Thoracic aorta (tissue), 2 donors: ENCODE measurements at places on chromosomes 16 and 17. TPM values are rescaled to one million over a fixed set of nuclear protein-coding genes. Genes with fewer than 3 reads are reported as not detected.

GRCh38 chr17:76886395-76886794 lies 18.2 kb downstream of the MGAT5B start:
- H3K4me3 ChIP-seq, result no peak overlapping the region
- DNase-seq, result no peak
- no peaks in the 10 kb centered on the region for H3K36me3 ChIP-seq
- H3K4me1 ChIP-seq, result no peaks in the 10 kb centered on the region
- no peak overlapping the region for H3K27ac ChIP-seq

GRCh38 chr16:49837688-49838410 lies 18.1 kb downstream of the ZNF423 start:
- H3K4me3 ChIP-seq, result peak overlapping the region; percentile 45
- H3K27me3 ChIP-seq, result no peaks in the 10 kb centered on the region
- no peak overlapping the region for H3K27ac ChIP-seq
- DNase-seq, result no peak
- H3K4me1 ChIP-seq, result peaks cover 44% of the 10 kb centered on the region

HSD11B2 gene
- not detected for total RNA-seq

GRCh38 chr16:67598527-67598926 lies 36.2 kb downstream of the CTCF start:
- H3K36me3 ChIP-seq, result peaks cover 4% of the 10 kb centered on the region
- H3K4me1 ChIP-seq, result peaks cover 17% of the 10 kb centered on the region
- no peak for DNase-seq
- no peak overlapping the region for H3K4me3 ChIP-seq
- H3K27ac ChIP-seq, result no peak overlapping the region

SHBG gene
- total RNA-seq, result not detected

CMTM1 gene
- total RNA-seq, result 0.81 TPM

- H3K27ac ChIP-seq, result no peak overlapping the region
- H3K27me3 ChIP-seq, result no peaks in the 10 kb centered on the region
- H3K36me3 ChIP-seq, result peaks cover 15% of the 10 kb centered on the region
- H3K4me1 ChIP-seq, result no peaks in the 10 kb centered on the region
- no peak overlapping the region for H3K4me3 ChIP-seq
Measured at GRCh38 chr17:37088913-37089312, 140.2 kb downstream of the AATF start.

DNA sequence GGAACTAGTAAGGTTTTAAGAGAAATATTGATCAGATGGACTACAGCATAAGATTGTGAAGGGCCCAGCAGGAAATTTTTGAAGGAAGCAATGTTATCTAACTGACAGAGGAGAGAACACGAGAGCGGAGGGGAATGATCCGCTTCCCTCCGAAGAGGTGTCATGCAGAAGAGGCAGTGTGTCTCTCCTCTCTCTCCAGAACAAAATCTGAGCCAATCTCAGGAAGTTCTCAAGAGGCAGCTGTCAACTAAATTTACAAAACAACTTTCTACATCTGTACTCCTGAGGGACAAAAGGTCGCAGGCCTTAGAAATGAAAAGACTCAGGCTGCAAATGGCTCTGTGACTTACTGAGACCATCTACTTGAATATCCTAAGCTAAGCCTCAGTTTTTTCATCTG lies 224.6 kb upstream of the CDH5 start:
- H3K36me3 ChIP-seq, result no peaks in the 10 kb centered on the region
- H3K4me1 ChIP-seq, result no peaks in the 10 kb centered on the region
- no peaks in the 10 kb centered on the region for H3K27me3 ChIP-seq
- no peak overlapping the region for H3K4me3 ChIP-seq
- no peak for DNase-seq
- no peak overlapping the region for H3K27ac ChIP-seq

DPH1 gene
- total RNA-seq, result 61.1 TPM

GRCh38 chr17:42573095-42573494 lies 4.4 kb downstream of the PSMC3IP start:
- H3K4me3 ChIP-seq, result no peak overlapping the region
- DNase-seq, result no peak
- no peaks in the 10 kb centered on the region for H3K27me3 ChIP-seq
- peaks cover 49% of the 10 kb centered on the region for H3K36me3 ChIP-seq
- H3K27ac ChIP-seq, result no peak overlapping the region

GRCh38 chr16:49844359-49844758 lies 11.6 kb downstream of the ZNF423 start:
- peaks cover 3% of the 10 kb centered on the region for H3K4me1 ChIP-seq
- H3K36me3 ChIP-seq, result no peaks in the 10 kb centered on the region
- no peaks in the 10 kb centered on the region for H3K27me3 ChIP-seq
- DNase-seq, result no peak
- H3K4me3 ChIP-seq, result no peak overlapping the region

OR3A3 gene
- total RNA-seq, result not detected

DNA sequence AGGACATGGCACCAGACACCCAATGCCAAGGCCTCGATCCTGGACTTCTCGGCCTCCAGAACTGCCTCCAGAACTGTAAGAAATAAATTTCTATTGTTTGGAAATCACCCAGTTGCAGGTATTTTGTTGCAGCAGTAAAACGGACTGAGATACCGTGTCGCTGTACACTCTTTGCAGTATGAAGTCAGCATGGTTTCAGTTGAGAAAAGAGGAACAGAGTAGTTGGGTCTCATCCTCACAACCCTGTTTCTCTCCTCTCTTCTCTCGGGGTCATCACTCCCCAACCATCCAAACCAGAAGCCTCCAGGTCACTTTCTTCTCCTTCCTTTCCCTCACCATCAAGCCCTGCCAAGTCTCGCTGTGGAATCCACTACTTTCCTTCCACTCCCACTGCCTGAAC lies 77.8 kb downstream of the ADCY9 start:
- DNase-seq, result no peak
- no peak overlapping the region for H3K27ac ChIP-seq

DNA sequence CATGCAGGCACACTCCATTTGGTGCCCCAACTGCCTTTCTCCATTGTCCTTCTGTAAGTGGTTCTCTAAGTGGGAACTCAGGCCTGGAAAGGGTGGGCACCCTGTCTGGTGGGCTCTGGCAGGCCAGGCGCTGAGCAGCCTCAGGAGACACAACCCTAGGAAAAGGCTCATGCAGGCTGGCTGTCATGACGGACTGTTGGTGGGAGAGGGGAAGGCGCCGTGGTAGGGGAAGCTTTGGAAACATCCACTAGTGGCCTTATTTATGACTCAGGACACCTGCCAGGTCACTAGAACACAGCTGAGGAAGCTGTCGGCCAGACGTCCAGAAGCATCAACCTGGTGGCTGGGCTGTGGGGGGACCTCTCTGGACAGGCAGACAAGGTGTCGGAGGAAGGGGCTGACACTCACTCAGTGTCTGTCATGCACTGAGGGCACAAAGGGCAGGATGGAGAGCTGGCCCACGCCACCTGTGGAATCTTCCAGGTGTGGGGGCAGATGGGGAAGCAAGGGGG lies 216.0 kb downstream of the SEC14L1 start:
- peaks cover 5% of the 10 kb centered on the region for H3K4me1 ChIP-seq
- DNase-seq, result no peak
- H3K36me3 ChIP-seq, result no peaks in the 10 kb centered on the region
- no peak overlapping the region for H3K27ac ChIP-seq

DNA sequence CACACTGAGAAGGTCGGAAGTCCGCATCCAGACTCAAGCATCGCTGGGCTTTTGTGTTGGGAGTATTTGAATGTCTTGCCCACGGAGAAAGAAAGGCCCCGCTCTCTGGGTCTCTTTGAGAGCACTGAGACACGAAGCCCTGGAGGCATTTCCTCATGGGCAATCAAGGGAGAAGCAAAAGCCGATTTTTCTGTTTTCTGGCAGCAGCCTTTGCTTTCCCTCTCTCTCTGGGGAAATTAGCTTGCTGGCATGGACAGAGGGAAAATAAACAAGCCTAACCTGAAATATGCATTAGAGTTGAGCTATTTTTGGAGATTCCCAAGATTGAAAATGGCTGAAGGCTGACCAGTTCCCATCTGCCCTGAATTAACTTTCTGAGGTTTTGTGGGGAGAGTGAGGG lies 238.7 kb downstream of the HAPSTR1 start:
- no peaks in the 10 kb centered on the region for H3K27me3 ChIP-seq
- peak overlapping the region; percentile 77 for H3K27ac ChIP-seq
- H3K36me3 ChIP-seq, result no peaks in the 10 kb centered on the region
- no peak for DNase-seq

TMEM238L gene
- not detected for total RNA-seq

DNA sequence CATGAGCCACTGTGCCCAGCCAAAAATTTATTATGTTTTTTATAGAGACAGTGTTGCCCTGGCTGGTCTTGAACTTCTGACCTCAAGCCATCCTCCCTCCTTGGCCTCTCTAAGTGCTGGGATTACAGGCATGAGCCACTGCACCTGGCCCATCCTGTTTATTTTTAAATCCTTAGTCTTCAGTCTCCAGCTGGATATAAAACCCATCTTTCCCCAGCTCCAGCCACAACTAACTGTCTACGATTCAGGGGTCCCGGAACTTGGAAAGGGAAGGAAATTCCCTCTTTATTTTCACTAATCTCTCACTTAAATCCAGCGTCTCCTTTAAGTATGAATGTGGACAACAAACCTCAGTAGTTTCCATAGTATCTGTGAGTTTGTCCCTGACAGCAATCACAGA lies 62.2 kb downstream of the IQCK start:
- no peak overlapping the region for H3K4me3 ChIP-seq
- H3K27me3 ChIP-seq, result no peaks in the 10 kb centered on the region
- H3K27ac ChIP-seq, result no peak overlapping the region
- no peaks in the 10 kb centered on the region for H3K4me1 ChIP-seq
- DNase-seq, result no peak

GRCh38 chr17:77841742-77842527 lies 116.6 kb upstream of the TNRC6C start:
- no peaks in the 10 kb centered on the region for H3K36me3 ChIP-seq
- no peak overlapping the region for H3K27ac ChIP-seq
- DNase-seq, result no peak
- H3K4me3 ChIP-seq, result no peak overlapping the region

DNA sequence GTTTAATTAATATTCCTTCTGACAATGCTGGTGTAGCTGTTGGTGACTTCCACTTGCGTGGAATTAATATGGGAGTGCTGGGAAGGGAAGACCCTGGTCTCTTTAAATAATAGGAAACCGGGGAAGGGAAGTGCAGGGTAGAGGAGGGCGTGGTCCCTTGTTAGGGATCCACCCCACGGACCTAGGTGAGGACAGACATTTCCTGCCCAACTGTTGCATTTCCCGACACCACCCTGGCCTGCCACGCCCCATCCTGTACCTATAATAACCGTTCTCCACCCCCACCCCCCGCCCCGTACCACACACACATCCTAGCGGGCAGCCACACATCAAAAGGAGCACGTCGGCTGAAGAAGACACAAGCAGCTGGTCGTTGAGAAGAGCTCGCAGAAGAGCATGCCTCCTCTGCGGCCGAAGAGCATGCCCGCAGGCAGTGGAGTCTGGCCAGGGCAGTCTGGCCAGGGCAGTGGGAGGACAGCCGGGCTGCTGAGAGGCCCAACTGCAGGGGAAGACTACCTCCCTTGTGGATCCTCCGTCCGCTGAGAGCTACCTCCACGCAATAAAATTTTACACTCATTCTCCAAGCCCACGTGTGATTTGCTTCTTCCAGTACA lies 36.8 kb upstream of the MMD start:
- H3K27ac ChIP-seq, result no peak overlapping the region
- no peak overlapping the region for H3K4me3 ChIP-seq
- H3K27me3 ChIP-seq, result no peaks in the 10 kb centered on the region
- H3K36me3 ChIP-seq, result no peaks in the 10 kb centered on the region
- no peaks in the 10 kb centered on the region for H3K4me1 ChIP-seq

- H3K36me3 ChIP-seq, result peaks cover 3% of the 10 kb centered on the region
- DNase-seq, result no peak
- no peak overlapping the region for H3K27ac ChIP-seq
- peaks cover 3% of the 10 kb centered on the region for H3K4me1 ChIP-seq
- no peak overlapping the region for H3K4me3 ChIP-seq
Measured at GRCh38 chr16:81711657-81712319, 67.3 kb upstream of the PLCG2 start.

ASPA gene
- 1.4 TPM for total RNA-seq

CAVIN1 gene
- total RNA-seq, result 938 TPM
